ENCODE measurements at places on chromosomes 12 and 14.
A peak's percentile ranks its signal among the peaks of the same experiment; 100 is the strongest.

DNA sequence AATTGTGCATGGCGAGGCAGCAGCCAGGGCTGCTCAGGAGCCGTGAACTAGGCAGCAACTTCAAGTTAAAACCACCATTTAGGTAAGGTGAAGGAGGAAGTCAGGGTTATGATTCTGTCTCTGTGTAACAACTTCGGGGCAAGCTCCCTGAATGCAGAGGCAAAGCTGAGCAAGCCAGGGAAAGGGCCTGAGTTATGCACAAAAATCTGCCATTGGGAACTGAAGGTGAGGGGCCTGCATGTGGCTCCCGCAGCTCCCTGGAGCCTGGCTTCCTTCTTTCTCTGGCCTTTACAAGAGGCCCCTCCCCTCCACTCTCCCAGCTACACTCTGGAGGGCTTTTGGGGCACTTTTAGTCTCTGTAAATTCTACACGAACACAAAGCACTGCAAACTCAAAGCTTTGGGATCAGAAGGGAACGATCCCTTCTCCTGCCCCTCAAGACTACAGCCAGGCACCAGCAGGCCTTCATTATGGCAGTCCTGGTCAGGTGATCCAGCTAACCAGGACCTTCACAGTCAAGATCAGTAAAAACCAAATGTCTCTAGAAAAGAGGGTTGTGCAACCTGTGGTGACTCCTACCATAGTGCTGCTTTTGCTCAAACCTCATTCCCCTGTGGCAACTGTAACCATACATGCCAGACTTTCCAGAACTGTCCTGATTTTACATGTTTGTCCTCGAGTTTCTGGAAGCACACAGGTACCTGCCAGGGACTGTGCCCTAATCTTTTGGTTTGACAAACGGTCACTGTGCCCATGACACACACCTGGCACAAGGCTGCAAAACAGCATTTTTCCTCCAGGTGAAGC, 67.2 kb upstream of the PTGR2 start:
- DNase-seq = no peak

DNA sequence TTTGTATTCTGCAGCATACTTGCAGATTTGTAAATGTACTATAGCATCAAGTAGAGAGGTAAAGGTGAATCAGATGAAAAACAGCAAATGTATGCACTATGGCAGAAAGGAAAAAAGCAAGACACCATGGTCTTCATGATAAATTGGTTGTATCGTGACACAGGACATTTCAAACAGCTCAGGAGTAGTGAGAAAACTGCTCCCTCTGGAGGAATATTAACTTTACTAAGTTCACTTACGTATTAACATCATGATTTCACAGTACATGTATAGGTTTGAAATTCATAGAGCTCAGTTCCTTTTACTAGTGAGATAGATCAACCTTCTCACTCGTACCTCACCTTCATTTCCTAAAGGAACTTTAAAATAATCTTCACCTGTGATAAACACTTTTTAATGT, 6.5 kb downstream of the MBIP start:
- no peak for DNase-seq

GRCh38 chr12:93784339-93785086, 107.3 kb downstream of the CRADD start:
- DNase-seq = no peak

DNA sequence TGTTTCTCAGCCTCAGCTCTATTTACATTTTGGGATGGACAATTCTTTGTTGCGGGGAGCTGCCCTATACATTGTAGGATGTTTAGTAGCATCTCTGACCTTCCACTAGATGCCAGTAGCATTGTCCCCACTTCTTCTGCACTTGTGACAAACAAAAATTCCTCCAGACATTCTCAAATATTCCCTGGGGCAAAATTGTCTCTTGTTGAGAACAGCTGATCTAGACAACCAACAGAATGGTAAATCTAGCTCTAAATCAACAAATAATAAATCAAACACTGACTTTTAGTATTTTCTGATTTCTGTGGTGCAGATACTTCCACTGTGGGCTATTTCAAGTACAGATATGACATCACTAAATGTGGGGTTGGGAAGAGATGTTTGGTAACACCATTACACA, 60.7 kb downstream of the MSRB3 start:
- no peak for DNase-seq

- DNase-seq = no peak
Measured at GRCh38 chr12:96098631-96099030, 63.2 kb upstream of the LTA4H start.

DNA sequence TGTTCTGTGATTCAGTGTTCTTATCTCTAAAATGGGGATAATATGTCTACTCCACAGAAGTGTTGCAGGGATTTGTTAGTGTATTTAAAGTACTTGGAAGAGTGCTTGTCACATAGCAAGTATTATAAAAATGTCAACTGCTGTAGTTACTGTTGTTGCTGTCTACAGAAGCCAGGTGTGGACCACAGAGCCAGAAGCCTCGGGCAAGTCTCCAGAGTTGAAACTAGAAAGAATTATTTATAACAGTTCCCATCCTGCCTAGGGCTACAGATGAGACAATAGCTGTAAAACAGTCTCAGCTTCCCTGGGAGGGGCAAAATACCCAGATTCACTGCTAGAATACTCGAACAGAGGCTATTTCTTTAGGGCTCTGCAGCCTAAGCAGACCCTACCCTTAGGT, 55.4 kb upstream of the FUT8 start:
- DNase-seq = no peak

DNA sequence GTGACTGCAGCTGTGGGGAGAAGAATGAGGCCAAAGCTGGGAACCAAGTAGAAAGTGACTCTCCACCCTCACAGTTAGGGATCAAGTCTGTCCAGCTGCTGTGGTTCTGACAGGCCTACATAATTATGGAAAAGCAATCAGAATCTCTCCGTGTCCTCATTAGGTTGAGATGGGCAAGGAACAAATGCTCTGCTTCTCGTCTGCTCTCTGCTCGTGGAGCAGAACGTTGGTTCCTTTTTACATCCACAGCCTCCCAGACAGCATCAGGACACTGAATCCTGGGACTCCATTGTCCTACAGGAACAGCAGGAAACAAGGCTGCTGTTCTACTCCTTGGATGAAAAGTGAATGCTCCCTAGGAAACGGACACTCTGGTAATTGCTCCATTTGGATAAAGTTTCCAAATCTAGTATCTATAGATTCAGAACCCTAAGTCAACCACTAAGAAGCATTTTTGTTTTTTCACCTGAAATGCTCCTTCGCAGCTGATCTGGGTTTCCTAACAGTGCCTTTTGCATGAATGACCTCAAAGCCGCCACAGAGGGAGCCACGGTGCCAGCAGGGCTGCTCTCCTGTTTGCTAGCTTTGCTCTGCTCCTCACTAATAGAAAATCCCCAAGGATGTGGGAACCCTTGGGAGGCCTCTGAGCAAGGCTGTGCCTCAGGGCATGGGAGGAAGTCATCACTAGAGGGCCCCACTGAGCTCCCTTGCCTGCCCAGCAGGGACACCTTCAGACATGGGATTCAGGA, 102.0 kb downstream of the EGLN3 start:
- DNase-seq = peak; percentile 98

GRCh38 chr12:100955139-100955538, 160.6 kb downstream of the ANO4 start:
- no peak for DNase-seq

GRCh38 chr12:45458238-45458637, 242.3 kb downstream of the ANO6 start:
- DNase-seq = no peak

DNA sequence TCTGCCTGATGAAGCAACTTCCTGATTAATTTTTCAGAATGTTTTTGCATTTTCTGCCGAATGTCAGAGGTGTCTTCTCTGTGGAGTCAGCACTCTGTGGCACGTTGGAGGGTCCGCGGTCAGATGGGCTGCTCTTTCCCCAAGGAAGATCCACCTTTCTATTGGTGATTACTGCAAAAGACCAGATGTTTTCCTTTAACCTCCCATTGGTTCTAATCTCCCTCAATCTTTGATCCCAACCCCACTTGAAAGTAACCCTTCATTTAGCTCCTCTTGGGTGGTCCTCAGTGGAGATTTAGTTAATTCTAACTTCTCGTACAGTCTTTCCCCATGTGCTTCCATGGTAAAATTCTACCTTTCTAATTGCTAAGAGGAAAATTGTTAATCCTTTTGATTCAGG, 397.7 kb upstream of the DDHD1 start:
- no peak for DNase-seq

DNA sequence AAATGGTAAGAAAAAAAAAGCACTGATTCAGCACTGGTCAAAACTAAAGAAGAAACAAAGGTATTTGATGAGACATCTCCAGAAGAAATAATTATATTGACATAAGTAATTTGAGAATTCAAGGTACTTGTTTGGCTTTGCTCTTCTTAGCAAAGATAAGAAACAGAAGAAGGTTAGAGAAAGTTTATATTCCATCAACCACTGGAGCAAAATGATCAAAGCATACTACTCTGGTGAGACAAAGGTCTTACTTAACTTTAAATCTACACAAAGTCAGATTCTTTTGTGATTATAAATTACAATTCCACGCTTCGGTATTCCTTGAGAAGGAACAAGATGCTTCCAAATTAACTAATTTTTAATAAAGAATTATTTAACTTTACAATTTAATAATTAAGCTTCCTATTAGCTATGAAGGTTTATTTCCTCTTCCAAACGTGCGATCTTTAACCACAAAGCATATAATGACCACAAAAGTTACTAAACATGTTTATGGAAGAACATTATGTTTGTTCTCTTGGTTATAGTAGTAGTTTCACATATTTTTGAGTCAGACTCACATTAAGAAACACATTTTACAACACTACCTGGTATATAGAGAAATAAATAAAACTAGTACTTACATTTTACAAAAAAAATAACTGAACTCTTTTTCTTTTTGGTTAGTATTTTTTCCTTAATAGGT, 53.4 kb downstream of the METTL25 start:
- DNase-seq = no peak

GRCh38 chr12:100142851-100143559, at the start of gene BLTP3B:
TSS of gene BLTP3B (minus strand) at chr12:100142874. CDS start at chr12:100142635, 239 bp downstream.
- peak; percentile 84 for DNase-seq

DNA sequence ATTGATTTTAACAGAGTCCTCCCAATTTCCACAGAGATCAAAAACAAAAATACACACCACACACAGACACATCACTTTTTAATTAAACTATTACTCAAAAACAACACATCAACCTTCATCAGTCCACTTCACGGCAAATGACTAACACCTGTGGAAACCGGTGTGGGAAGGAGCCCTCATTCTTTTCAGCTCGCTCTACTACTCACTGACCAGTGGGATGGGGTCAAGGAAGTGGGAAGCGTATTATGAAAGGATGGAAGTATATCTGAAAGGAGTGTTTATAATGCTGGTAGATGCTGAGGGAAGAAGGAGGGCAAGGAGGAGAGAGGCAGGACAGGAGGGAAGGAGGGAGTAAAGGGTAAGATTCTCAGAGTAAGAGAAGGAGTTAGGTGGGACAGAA, 156.5 kb downstream of the EPS8 start:
- DNase-seq = no peak

DNA sequence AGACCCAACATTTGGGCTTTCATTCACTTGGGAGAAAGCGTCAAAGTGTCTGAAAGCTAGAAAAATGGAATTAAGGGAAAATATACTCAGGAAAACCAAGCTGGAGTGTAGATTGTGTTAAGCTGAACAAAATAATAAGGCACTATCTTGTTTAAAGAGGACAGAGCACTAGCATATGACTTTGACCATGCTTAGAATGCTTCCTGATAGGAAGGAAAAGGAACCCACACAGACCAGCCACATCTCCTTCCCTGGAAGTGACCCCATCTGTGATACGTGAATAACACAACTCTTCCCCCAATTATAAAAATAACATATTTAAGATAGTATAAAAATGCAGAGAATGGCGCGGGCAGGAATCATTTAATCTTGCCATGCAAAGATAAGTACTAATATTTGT, 94.7 kb upstream of the BCL2L14 start:
- no peak for DNase-seq

Data from NCI-H2029 treated with DMSO at 0.1 percent for 48 hours (cell line).